Nephron progenitor cell (in vitro differentiated cells): ENCODE measurements at places on chromosomes 2 and 18.

- no peak for DNase-seq
These were observed 17.7 kb downstream of the RND3 start for GRCh38 chr2:150469706-150470274.

GRCh38 chr2:144950899-144951560 lies 431.1 kb upstream of the ZEB2 start:
- DNase-seq, result no peak

DNA sequence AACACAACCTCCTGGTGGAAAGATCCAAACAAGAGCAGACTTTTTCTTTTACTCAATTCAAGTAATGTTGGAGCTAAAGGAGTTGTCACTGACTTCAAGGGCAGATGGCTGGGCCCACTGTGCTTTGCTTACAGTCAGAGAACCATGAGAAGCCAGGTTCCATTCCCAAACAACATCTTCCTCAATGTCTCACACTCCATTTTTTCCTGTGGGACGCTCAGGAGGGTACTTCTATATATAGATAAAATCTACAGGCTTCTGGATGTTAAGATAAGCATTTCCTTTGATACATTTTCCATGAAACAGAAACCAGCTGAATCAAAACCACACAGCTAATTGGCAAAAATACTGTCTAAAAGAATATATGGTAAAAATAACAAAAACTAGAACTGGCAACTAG lies 14.4 kb downstream of the IWS1 start:
- DNase-seq, result no peak

DNA sequence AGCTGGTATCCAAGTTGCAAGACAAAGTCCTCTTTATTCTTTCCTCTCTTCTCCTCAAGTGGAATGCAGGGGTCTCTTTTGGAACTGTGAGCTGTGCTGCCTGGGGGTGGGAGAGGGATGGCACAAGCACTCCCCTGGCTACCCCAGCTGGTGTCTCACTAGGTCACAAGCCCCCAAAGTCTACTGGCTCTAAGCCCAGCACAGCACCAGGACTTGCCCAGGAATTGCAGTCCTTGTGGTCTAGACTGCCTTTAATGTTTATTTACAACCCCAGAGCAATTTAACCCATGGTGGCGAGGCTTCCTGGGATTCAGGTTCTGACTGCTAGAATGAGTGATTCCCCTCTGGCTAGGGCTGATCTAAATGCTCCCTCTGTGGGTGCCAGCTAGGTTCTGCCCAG lies 199.0 kb upstream of the STK17B start:
- DNase-seq, result no peak

DNA sequence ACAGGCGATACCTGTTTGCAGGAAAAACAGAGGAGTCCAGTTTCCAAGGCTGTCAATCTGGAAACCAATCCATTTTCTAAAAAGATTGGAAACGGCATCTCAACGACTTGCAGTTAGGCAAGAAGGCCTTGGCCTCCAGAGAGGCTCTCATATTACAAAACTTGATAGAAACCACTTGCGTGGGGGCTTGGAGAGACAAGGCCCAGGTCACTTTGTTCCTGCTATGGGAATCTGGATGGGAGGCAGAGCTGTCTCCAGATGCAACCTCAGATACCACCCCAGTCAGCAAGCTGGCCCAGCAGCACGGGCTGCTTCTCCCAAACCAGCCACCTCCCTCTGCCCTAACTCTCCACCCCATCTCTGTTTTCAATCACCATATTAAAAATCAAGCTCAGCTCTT lies 298.8 kb downstream of the TNS1 start:
- DNase-seq, result no peak

GRCh38 chr2:197078535-197078934 lies 152.0 kb upstream of the PGAP1 start:
- DNase-seq, result no peak

GRCh38 chr2:179677746-179678505 lies 183.5 kb downstream of the ZNF385B start:
- DNase-seq, result no peak
